SK-MEL-5 (cell line): ENCODE measurements at places on chromosomes 7 and 10. TPM values are rescaled to one million over a fixed set of nuclear protein-coding genes. Genes with fewer than 3 reads are reported as not detected.
A peak's percentile ranks its signal among the peaks of the same experiment; 100 is the strongest.

CYP2C8 gene
- not detected in 2 replicates for total RNA-seq

CNPY1 gene
- total RNA-seq, result not detected in 2 replicates

PAPSS2 gene
- 69.3 and 71.8 TPM in 2 replicates for total RNA-seq

PCLO gene
- 1,083 and 1,128 TPM in 2 replicates for total RNA-seq

SPDYE8 gene
- not detected in 2 replicates for total RNA-seq

ACTL6B gene
- total RNA-seq, result not detected in 2 replicates

UTF1 gene
- not detected in 2 replicates for total RNA-seq

MICU1 gene
- 34.4 and 34.8 TPM in 2 replicates for total RNA-seq

OR2A42 gene
- total RNA-seq, result not detected in 2 replicates

GRCh38 chr10:22681783-22682183, 32.6 kb downstream of the PIP4K2A start:
- DNase-seq, result no peak

DNA sequence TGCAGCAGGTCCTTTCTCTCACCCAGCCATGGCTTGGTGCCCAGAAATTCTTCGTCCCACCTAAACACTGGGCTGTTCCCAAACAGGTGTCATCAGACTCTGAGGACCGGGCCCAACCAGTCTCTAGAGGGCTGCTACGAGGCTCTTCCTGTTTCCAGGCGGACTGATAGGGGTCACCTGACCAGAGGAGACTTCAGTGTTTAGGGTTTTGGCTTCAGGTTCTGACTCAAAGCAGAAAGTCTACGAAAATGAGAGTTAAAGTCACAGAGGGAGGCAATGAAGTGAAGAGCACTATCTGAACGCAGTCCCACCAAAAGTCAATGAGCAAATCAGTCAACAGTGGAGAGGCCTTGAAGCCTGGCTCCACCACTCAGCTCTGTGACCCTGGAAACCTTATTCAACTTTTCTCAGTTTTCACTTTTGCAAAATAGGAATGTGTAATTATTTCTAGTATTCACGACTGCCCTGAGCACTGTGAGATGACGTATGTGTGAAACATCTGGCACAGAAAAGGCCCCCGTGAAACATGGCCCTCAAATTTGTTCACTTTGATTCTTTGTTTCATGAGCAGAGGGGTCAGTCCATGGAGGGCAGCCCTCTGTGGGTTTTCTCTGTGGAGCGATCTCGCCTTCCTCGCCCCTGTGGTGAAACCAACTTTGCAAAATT, 189.9 kb upstream of the PDE1C start:
- no peak for DNase-seq

DNA sequence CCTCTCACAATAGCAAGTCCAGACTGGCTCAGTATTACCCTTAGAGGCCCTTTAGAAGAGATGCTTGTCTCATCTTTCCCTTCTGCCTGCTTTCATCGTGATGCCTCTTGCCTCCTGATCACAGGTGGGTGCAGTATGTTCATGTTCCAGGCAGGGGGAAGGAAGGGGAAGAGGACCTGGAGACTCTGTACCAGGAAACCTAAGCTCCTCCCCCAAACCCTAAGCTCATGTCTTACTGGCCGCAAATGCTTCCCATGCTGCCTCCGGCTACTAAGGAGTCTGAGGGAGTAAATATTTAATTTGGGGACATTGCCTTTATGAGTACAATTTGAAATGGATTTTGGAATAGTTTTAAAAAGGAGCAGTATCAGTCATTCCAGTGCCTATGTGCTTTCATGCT, 192.6 kb downstream of the CDCA7L start:
- DNase-seq, result peak; percentile 15

DNA sequence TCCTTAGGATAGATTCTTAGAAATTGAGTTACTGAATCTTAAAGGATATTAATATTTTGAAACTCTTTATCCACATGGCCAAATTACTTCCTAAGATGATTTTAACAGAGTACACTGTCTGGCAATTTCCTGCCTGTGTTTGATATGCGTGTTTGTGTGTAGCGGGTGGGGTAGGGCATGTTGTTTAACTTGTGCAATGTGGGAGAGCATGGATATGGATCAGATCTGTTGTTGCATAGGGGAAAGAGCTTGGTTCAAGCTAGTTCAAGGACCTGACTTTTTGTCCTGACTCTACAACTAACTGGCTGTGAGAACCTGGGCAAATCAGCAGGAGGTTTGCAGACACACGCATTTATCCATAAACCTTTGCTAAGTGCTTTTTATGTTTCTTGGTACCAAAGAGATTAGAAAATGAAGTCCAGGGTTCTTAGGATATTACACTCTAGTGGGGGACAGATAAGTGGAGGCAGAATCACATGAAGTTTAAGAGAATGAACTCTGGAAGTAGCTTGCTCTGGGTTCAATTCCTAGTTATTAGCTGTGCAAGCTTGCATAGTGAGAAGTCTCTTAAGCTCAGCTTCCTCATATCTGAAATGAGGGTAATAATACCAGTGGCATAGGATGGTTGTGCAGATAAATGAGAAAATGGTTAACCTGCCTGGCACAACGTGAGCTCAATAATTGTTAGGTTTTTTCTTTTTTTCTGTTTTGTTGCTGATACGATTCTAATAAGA, 96.3 kb upstream of the PRR15 start:
- no peak for DNase-seq

- no peak for DNase-seq
These were observed 102.8 kb upstream of the RET start for GRCh38 chr10:42973870-42974692.

- no peak for DNase-seq
These were observed 251.7 kb downstream of the SNX10 start for GRCh38 chr7:26543340-26543739.

- DNase-seq, result no peak
These were observed 124.9 kb downstream of the CSTF2T start for GRCh38 chr10:51574248-51575048.

- no peak for DNase-seq
These were observed 8.2 kb downstream of the BMS1 start for GRCh38 chr10:42790835-42791234.

- DNase-seq, result no peak
These were observed 17.3 kb upstream of the EVX1 start for GRCh38 chr7:27224983-27225934.

GRCh38 chr10:42987121-42987541, 89.7 kb upstream of the RET start:
- DNase-seq, result no peak

- DNase-seq, result no peak
These were observed 1.8 kb downstream of the UFSP1 start for GRCh38 chr7:100887516-100888290.

DNA sequence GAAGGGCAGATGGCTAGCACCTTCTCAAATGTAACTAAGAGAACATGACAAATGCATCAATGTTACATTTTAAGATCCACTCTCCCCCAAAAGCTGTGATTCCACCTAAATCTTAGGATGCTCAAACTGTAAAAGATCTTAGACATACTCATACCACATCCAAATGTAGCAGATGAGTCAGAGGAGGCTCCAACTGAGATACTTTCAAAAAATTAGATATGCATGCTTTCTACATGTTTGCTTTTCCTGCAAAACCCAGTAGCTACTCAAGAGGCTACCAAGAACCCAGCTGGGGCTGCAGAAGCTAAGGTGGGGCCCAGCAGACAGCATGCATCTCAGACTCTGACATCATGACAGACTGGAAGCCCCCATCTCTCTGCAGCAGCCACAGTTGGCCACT, 31.4 kb upstream of the FRMD4A start:
- no peak for DNase-seq

- DNase-seq, result no peak
These were observed 54.0 kb upstream of the GLCCI1 start for GRCh38 chr7:7914547-7914946.

DNA sequence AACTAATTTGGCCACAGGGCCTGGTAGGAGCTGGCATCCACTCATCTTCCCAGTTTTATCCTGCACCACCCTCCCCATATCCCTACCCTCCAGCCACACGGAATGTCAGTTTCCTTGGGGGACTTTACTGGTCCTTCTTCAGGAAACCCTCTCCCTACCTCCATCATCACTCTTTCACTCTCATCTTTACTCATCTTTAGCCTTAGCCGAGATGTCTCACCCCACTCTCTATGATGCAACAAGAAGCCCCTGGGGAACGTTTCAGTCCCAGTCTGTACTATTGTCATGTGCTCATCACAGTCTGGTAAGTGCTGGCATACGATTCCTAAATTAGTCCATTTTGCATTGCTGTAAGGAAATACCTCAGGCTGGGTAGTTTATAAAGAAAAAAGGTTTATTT, 34.9 kb upstream of the TMEM248 start:
- DNase-seq, result no peak

GRCh38 chr10:2610946-2611345, 456.4 kb upstream of the PFKP start:
- DNase-seq, result no peak

DNA sequence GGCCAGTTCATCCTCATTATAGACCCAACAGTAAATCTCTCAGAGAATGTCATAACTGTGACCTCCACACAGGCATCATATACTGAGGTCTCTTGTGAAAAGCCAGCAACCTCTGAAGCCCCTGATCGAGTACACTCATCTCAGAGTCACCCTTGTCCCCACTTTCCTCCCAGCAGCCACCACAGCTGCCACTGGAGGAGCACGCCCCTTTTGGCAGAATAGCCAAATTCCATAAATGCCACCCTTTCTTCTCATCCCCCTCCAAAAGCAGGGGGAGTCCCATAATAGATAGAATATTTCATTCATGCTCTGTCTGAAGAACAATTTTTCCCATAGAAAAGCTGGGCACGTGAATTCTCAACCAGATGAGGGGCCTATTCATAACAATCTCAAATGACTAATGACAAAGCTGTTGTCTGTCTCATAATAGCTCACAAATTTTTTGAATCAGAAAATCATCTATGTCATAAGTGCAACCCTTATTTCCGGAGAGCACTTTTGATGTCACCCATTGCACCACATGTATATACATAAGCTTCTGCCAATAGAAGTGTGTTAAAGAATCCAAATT, 47.4 kb downstream of the SGMS1 start:
- peak; percentile 63 for DNase-seq

DNA sequence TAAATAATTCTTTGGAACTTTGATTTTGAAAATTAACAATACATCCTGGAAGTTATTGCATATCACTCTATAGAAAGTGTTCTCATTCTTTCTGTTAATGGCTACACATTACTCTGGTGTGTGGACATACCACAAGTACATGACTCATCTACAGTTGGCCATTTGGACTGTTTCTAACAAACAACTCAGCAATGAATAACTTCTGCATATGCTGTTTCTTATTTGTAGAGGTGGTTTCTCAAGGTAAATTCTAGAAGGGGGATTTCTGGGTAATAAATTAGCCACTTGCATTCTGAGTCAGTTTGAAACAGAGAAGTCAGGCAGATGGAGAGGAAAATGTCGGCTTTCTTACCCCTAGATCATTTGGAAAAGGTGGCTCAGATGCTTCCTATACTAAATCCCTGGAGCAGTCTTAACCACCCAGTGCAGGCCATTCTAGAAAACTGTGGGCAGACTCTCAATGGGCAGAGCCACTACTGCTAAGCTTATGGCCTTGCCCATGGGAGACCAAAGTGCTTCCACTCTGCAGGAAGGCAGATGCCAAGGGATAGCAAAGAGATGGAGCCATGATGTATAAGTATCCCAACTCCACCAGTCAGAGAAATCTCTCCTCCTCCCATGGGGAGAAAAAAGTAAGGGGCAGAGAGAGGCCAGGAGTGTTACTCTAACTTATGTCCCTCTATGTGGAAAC, 194.0 kb upstream of the PLPP4 start:
- no peak for DNase-seq

DNA sequence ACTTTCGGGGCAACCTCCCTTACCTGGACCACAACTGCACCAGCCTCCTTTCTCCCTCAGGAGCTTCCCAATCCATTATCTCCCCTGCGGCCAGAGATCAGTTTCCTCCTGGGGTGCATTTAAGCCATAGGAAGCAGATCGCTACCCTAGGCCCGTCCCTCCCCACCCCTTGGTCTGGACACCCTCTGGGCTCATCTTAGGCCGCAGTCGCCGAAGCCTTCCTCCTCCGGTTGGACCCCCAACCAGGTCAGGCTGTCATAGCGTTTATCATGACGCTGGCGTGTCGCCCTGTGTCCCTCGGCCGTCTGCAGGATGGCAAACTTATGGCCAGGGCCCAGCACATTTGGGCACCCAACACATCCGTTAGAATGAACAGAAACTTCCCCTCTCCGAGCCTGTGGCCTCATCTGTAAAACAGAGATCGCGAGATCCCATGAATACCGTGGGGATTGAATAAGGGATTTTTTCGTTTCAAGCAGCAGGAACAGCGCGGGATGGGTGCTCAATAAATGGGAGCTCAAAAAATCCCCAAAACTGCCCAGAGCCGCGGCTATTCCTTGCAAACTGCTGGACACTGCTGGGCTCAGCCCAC, 669 bp upstream of the AP5Z1 start:
- peak; percentile 79 for DNase-seq

DNA sequence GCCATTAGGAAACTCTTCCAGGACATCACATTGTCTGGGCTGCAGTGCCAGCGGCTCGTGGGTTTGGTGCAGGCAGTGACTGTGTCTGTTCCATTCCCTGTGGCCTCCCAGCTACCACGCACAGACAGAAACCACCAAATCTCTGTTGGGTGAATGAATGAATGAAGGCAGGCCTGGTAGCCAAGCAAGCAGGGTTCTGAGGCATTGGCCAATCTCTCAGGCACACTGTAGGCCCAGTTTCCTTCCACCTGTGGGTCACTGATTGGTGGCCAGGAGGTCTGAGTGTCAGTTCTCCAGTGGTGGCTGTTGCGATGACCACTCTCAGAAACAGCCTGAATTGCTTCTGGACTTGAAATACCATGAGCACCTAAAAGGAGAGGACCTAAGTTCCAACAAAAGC, 59.4 kb upstream of the CTBP2 start:
- DNase-seq, result no peak

DNA sequence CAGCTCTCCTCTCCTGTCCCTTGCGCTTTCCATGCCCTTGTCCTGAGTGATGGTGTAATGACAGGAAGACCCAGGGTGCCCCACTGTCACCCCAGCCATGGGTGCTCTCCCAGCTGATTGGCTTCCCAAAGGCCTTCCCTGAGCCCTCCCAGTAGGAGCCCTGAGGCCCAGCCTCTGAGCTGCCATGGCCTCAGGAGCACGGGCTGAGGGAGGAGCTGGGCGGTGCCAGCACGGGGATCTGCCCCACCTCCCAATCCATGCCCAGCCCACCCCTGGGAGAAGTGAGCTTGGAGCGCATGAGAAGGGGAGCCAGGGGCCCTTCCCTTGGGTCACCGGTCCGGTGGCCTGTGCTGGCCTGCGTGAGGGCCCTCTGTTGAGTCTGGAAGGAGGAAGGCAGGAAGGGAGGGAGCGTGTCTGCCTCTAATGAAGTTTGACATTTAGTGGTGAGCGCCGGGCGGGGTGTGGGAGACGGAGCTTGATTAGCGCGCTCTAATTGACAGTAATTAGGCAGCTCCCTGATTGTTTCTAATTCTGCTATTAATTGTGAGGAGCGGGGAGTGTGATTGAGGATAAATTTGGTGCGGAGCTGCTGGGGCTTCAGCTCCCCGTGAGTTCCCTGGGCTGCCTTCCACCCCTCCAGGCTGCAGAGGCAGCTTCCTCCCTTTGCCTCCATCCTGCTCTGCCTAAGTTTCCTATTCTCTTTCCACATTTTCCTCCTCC, 28.3 kb downstream of the GBX1 start:
- peak; percentile 28 for DNase-seq

- DNase-seq, result no peak
These were observed 293.2 kb upstream of the NFE2L3 start for GRCh38 chr7:25858525-25859411.
